ENCODE measurements at places on chromosomes 5 and 9. TPM values are rescaled to one million over a fixed set of nuclear protein-coding genes. Genes with fewer than 3 reads are reported as not detected.

GRCh38 chr5:172162323-172162986, 25.6 kb downstream of the STK10 start:
- DNase-seq = no peak

Gene SLCO4C1
- total RNA-seq = 36.9 TPM

DNA sequence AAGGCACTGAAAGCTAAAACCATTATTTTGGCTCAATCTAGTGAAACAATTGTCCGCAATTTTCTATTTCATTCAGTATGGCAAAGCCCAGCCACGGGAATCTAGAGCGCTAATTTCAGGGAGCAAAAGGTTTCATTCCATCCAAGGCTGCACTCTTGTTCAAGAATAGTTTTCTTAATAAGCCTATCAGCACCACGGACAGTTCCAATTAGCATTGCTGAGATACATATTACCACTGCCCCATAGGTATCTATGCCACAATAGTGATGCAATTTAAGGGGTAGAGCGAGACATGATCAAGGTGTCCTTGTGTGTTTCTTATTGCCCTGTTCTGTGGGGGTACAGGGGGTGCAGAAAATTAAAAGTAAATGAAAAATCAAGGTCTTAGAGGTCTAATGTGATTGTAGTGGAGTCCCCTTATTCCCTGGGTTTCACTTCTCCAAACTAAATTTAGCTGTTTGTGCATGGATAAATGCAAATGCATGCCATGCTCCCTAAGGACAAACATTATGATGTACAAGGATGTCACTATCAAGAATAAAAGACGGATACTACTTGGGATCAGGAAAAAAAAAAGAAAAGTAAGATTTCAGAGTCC, 45.5 kb downstream of the SPOCK1 start:
- DNase-seq = no peak

GRCh38 chr9:8733131-8733954, 933.8 kb upstream of the DMAC1 start:
- no peak for DNase-seq

- DNase-seq = no peak
Observed at GRCh38 chr5:170115925-170116324, 10.2 kb downstream of the FOXI1 start.

Gene SV2C
- total RNA-seq = 0.32 TPM

GRCh38 chr5:6729386-6730310, 16.4 kb downstream of the TENT4A start:
- peak; percentile 63 for DNase-seq

DNA sequence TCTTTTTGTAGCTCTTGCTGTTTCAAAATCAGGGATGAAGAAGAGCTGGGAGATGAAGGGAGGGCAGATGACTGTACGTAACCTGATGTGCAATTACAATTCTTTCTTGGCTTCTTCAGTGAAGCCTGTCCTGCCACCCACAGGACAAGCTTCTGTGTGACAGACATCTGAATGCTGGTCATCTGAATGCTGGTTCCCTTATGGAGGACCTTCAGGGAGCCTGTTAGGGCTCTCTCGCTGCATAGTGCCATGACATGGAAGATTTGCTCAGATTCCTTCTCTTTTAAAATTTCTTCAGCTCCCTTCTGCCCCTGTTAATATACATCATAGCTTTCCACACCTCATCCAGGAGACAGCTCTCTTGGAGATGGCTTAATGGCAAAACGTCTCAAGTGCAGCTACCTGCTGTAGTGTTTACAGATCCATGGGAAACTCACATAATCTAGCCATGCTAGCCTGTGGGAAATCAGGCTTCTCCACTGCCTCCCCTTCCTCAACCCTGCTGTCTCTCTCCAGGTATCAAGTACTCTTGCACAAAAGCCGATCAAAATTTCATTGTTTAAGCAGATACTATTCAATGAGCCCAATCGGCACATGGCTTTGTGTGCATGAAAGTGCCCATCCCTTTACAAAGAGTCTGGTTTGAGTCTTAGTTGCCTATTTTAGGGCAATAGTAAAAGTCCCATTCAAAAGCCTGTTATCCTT, 134.6 kb downstream of the RAB3C start:
- DNase-seq = no peak

Gene CORO2A
- 20.0 TPM for total RNA-seq

Gene PCDHA12
- total RNA-seq = 8.8 TPM

- peak; percentile 44 for DNase-seq
Observed at GRCh38 chr9:93321220-93321610, 130.3 kb upstream of the FAM120A start.

Gene ELAVL2
- not detected for total RNA-seq

Gene CBY3
- not detected for total RNA-seq

GRCh38 chr9:21591221-21592062, 109.3 kb upstream of the IFNE start:
- DNase-seq = no peak

Gene KIF20A
- total RNA-seq = 0.69 TPM

Gene CDC25C
- total RNA-seq = 0.29 TPM

Gene EGFLAM
- 2.1 TPM for total RNA-seq

Gene SURF2
- 12.0 TPM for total RNA-seq

Gene HEXB
- total RNA-seq = 294 TPM
